ENCODE measurements at places on chromosomes 7 and 10.

- H3K36me3 ChIP-seq = no peaks in the 10 kb centered on the region
- no peak for DNase-seq
- H3K4me1 ChIP-seq = peaks cover 7% of the 10 kb centered on the region
- H3K27me3 ChIP-seq = no peaks in the 10 kb centered on the region
- no peak overlapping the region for H3K4me3 ChIP-seq
Observed at GRCh38 chr10:74917481-74918077, 91.2 kb downstream of the KAT6B start.

GRCh38 chr10:74231375-74231774, 80.4 kb downstream of the ADK start:
- no peak for DNase-seq
- no peak overlapping the region for H3K4me3 ChIP-seq
- H3K27ac ChIP-seq = no peak overlapping the region
- no peaks in the 10 kb centered on the region for H3K27me3 ChIP-seq
- no peaks in the 10 kb centered on the region for H3K4me1 ChIP-seq

GRCh38 chr10:15035385-15036301, 8.1 kb upstream of the OLAH start:
- DNase-seq = no peak
- H3K4me3 ChIP-seq = no peak overlapping the region
- no peaks in the 10 kb centered on the region for H3K27me3 ChIP-seq
- H3K4me1 ChIP-seq = no peaks in the 10 kb centered on the region
- no peaks in the 10 kb centered on the region for H3K36me3 ChIP-seq

DNA sequence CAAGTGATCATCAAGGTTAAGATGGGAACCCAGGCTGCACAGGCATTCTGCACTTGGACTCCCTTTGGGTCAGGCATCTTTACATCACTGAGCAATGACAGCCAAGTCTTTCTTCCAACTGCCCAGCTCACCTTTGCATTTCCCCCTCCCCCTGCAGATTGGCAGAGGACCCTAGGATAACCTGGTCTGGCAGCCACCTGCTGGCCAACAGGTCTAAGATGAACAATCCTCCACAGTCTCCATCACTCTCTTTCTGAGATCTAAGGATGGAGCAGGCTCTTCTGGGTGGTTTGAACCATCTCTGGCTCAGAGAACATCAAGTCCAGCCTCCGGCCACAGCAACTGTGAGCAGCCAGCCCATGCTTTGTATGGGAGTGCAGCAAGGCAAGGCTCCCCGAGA, 75.8 kb downstream of the RAB11FIP2 start:
- no peaks in the 10 kb centered on the region for H3K36me3 ChIP-seq
- no peak overlapping the region for H3K27ac ChIP-seq
- no peaks in the 10 kb centered on the region for H3K4me1 ChIP-seq

All from breast epithelium (tissue), 4 donors.